ENCODE measurements at places on chromosomes 2 and 18. TPM values are rescaled to one million over a fixed set of nuclear protein-coding genes. Genes with fewer than 3 reads are reported as not detected.

ZBTB7C gene
- total RNA-seq = 3.0 TPM

- H3K4me3 ChIP-seq = no peak overlapping the region
- no peaks in the 10 kb centered on the region for H3K36me3 ChIP-seq
- peaks cover 43% of the 10 kb centered on the region for H3K4me1 ChIP-seq
- no peak overlapping the region for H3K27ac ChIP-seq
- DNase-seq = no peak
- no peaks in the 10 kb centered on the region for H3K27me3 ChIP-seq
These were observed 308.8 kb downstream of the PRKCE start for GRCh38 chr2:45960057-45960863.

DNA sequence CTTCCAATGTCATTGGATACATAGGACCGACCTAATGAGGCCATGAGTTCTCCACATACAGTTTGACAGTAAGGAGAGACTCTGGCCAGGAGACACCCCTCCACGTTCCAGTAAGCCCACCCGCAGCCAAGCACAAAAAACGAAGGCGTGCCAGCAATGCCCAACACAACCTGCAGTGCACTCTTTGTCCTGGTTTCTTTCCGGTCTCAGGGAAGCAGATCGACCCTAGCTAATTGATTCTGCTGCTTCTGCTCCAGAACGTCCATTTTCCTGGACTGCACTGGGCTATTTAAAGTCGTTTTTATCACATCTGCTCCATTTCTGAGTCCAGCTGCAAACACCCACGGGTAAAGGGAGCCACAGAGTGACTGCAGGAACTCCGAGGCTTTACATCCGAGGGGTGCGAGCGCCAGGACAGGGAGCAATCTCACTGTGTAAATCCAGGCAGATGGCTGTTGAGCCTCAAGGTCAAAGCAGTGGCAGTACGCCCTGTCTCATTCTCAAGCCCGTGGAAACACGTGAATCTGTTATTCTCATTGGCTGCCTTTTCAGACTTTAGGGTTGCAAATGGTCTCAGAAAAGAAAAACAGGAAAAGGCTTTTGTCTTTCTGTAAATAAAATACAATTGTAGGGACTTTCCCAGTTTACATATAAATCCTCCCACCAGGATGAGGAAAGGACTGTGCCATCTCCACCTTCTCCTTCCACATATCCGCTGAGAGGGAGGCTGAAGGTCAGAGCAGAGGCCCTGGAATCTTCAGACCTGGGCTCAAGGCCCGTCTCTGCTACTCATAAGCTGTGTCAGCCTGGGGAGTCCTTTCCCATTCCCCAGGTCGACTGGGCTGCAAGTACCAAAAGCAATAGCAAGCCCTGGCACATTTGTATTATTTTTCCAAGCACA lies 40.7 kb downstream of the TMEM163 start:
- H3K27ac ChIP-seq = no peak overlapping the region
- peak; percentile 20 for DNase-seq
- H3K4me1 ChIP-seq = no peaks in the 10 kb centered on the region
- no peaks in the 10 kb centered on the region for H3K36me3 ChIP-seq
- no peak overlapping the region for H3K4me3 ChIP-seq

COL3A1 gene
- total RNA-seq = 1,075 TPM

DNA sequence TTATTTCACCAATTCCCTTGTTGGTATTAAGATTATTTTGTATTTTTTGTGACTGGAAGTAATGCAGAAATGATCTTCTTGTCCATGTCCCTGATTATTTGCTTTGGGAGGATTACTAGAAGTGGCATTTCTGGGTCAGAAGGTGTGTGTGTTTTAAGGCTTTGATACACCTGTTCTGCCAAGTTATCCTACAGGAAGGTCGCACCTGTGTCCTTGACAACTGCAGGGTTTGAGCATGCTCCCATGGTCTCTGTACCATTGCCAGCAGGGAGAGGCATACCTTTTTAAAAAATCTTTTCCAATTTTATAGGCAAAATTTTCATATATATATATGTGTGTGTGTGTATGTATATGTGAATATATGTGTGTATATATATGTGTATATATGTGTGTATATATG lies 29.7 kb downstream of the KDM3A start:
- H3K27ac ChIP-seq = no peak overlapping the region
- H3K27me3 ChIP-seq = no peaks in the 10 kb centered on the region
- peaks cover 99% of the 10 kb centered on the region for H3K36me3 ChIP-seq
- H3K4me1 ChIP-seq = peaks cover 24% of the 10 kb centered on the region
- no peak for DNase-seq
- no peak overlapping the region for H3K4me3 ChIP-seq

LDAH gene
- total RNA-seq = 7.8 TPM

GRCh38 chr2:156333274-156333950 lies 891 bp upstream of the NR4A2 start:
- peak overlapping the region; percentile 84 for H3K4me3 ChIP-seq
- DNase-seq = no peak
- peaks cover 5% of the 10 kb centered on the region for H3K4me1 ChIP-seq
- no peaks in the 10 kb centered on the region for H3K27me3 ChIP-seq
- no peaks in the 10 kb centered on the region for H3K36me3 ChIP-seq
- peak overlapping the region; percentile 99 for H3K27ac ChIP-seq

DNA sequence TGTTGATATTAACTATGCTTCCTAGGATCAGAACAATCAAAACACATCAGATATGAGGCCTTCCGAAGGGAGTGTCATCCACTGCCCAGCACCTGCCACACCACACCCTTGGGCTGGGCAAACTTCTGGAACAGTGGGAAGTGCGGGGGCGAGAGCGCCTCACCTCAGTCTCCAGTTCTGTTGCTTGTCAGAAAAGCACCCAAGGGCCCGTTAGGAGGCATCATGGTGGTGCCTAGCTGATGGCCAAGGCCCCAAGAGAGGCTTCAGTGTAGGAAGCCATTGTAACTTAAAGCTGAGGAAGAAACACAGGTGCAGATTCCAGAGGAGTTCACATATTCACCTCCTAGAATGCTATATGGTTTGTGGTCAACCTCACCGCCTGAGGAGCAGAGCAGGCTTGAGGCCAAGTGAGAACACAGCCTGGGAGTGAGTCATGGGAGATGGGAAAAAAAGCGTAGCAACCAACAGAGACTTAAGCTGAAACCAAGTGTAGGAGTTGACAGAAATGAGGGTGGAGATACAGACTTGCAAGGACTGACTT lies 85.1 kb upstream of the ATL2 start:
- H3K27me3 ChIP-seq = no peaks in the 10 kb centered on the region
- no peak overlapping the region for H3K4me3 ChIP-seq
- no peaks in the 10 kb centered on the region for H3K4me1 ChIP-seq
- DNase-seq = no peak

DNA sequence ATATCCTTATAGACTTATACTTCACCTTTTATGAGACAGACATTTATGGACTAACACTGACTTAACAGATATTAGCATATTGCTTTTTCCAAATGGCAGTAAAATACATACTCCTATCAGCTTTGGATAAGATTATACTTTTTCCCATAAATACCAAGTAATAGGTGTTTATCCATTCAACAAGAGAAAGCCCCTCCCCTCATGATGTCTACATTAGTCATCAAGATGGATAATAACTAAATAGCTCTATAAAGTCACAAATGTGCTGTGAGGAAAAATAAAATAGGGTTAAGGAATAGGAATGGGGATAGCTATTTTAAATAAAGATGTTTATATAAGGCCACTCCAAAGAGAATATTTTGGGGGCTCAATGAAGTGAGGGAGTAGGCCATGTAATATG lies 39.4 kb downstream of the CSRNP3 start:
- no peaks in the 10 kb centered on the region for H3K27me3 ChIP-seq
- H3K27ac ChIP-seq = no peak overlapping the region
- DNase-seq = no peak
- no peaks in the 10 kb centered on the region for H3K36me3 ChIP-seq

DNA sequence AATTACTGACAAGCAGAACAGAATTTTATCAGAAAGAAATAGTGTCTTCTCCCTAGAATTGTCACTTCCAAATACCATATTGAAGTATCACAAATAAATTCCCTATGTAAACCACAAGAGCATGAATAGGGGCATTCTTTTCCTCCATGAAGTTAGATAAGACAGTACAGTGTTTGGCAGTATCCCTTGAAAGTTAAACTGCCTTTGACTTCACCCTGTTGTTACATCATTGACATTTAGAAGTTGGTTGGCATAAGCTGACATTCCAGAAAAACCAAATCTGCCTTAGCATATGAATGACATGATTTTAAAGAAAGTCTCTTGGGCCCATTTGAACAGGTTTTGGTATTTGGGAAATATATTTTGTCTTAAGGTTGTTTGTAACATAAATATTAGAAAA lies 50.2 kb upstream of the OSR1 start:
- H3K36me3 ChIP-seq = no peaks in the 10 kb centered on the region
- H3K27ac ChIP-seq = no peak overlapping the region
- DNase-seq = no peak
- no peaks in the 10 kb centered on the region for H3K27me3 ChIP-seq
- no peak overlapping the region for H3K4me3 ChIP-seq

LRRC30 gene
- total RNA-seq = not detected

GRCh38 chr2:14693874-14694273 lies 61.4 kb downstream of the LRATD1 start:
- no peak for DNase-seq
- no peak overlapping the region for H3K27ac ChIP-seq
- no peak overlapping the region for H3K4me3 ChIP-seq
- no peaks in the 10 kb centered on the region for H3K27me3 ChIP-seq
- H3K4me1 ChIP-seq = no peaks in the 10 kb centered on the region
- no peaks in the 10 kb centered on the region for H3K36me3 ChIP-seq

DNA sequence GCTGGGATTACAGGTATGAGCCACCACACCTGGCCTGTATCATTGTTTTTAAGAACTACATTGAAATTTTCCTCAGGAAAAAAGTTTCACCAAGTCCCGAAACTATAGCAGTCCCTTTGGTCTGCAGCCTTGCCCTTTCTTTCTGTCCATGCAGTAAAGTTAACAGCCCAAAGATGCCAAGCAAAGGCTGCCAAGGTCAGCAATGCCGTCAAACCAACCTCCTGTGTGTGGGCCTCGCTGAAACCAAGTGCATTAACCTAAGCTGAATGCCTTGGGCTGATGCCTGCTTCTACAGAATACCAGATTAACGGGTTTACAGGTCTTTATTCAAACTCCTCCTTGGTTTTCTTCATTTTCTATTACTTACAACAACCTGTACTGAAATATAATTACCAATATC lies 73.1 kb downstream of the EIF5B start:
- no peak for DNase-seq
- H3K4me3 ChIP-seq = no peak overlapping the region
- no peaks in the 10 kb centered on the region for H3K4me1 ChIP-seq
- H3K36me3 ChIP-seq = no peaks in the 10 kb centered on the region
- no peak overlapping the region for H3K27ac ChIP-seq

FBXO41 gene
- total RNA-seq = 2.4 TPM

FBXO36 gene
- total RNA-seq = 1.2 TPM

DNA sequence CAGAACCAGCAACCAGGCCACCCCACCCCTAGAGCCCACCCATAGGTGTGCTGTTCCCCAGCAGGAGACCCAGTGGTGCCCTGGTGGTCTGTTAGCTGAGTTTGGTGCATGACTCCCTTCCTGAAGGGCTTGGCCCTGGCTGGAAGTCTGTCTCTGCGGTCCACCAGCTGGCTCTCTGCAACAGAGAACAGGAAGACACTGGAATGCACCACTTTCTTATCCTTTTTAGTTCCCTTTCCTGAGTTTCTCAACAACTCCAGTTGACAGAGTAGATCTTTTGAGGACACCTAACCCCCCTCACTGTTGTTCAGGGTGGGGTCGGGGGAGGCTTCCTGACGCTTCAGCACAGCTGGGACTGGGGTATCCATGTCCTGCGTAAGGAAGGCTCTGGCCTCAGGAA lies 11.9 kb upstream of the RPL37A start:
- H3K4me3 ChIP-seq = no peak overlapping the region
- H3K27me3 ChIP-seq = no peaks in the 10 kb centered on the region
- no peak overlapping the region for H3K27ac ChIP-seq

DNA sequence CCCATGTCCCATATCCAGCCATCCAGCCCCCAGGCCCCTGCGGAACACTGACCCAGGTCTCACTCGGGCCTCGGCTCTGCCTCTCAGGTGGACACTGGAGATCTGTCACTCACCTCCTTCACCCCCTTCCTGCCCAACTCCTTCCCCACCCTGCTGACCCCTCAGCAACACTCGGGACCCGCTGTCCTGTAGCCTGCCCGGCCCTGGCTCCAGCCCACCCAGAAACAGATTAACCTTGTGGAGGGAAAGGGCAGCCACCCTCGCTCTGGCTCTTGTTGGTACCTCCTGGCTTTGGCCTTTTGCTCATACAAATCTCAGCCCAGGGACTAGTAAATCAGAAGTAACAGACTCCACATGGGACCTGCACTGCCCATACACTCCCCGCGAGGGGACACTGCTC lies 29.8 kb upstream of the PRLH start:
- peaks cover 20% of the 10 kb centered on the region for H3K4me1 ChIP-seq
- H3K4me3 ChIP-seq = no peak overlapping the region
- no peaks in the 10 kb centered on the region for H3K36me3 ChIP-seq
- no peak for DNase-seq

IL37 gene
- total RNA-seq = not detected

- no peak for DNase-seq
- no peak overlapping the region for H3K4me3 ChIP-seq
- no peak overlapping the region for H3K27ac ChIP-seq
- H3K36me3 ChIP-seq = no peaks in the 10 kb centered on the region
These were observed 342.1 kb downstream of the DYSF start for GRCh38 chr2:71795486-71795885.

TOGARAM2 gene
- 1.7 TPM for total RNA-seq

DNA sequence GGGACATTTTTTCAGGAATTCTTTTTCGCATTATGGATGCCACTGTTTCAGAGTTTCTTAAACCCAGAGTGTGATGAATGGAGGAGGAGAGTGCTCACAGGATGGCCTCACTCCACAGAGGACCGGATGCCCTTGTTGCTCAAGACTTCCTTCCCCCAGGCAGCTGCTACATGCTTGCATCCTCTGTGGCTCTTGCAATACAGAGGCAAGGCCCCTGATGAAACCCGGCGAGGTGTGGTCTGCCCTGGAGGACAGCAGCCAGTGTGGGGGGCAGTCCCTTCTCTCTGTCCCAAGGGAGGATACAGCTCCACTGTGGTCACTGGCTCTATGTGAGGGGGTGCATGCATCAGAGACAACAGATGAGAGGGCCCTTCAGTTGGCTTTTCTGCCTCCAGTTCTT lies 109.6 kb downstream of the SH3RF3 start:
- H3K27ac ChIP-seq = peak overlapping the region; percentile 13
- H3K36me3 ChIP-seq = no peaks in the 10 kb centered on the region
- peak; percentile 85 for DNase-seq

DNA sequence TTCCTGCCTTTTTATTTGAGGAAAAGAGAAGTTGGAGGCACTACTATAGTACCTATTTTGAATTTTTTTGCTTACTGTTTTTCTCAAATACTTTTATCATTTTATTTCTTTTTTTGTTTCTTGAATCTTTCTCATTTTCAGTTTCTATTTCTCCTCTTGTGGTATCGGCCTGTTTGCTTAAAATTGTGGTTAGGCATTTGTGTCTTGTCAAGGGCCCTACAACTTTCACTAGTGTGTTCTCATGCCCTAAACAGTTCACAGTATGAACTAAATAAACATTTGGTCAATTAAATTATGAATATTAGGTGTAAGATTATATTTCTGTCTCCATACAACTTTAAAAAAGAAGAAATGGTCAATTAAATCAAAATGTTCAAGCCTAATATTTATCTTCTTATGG lies 613.5 kb downstream of the MBD2 start:
- H3K36me3 ChIP-seq = no peaks in the 10 kb centered on the region
- H3K27me3 ChIP-seq = no peaks in the 10 kb centered on the region
- DNase-seq = no peak

- no peak overlapping the region for H3K27ac ChIP-seq
- H3K4me3 ChIP-seq = no peak overlapping the region
- no peaks in the 10 kb centered on the region for H3K27me3 ChIP-seq
- H3K36me3 ChIP-seq = no peaks in the 10 kb centered on the region
- DNase-seq = no peak
These were observed 385.7 kb downstream of the HRH4 start for GRCh38 chr18:24846138-24846537.
